CD4-positive, alpha-beta T cell treated with Interleukin-17A for 4 hours (primary cell): ENCODE measurements at places on chromosomes 13 and 19.
A peak's percentile ranks its signal among the peaks of the same experiment; 100 is the strongest.

DNA sequence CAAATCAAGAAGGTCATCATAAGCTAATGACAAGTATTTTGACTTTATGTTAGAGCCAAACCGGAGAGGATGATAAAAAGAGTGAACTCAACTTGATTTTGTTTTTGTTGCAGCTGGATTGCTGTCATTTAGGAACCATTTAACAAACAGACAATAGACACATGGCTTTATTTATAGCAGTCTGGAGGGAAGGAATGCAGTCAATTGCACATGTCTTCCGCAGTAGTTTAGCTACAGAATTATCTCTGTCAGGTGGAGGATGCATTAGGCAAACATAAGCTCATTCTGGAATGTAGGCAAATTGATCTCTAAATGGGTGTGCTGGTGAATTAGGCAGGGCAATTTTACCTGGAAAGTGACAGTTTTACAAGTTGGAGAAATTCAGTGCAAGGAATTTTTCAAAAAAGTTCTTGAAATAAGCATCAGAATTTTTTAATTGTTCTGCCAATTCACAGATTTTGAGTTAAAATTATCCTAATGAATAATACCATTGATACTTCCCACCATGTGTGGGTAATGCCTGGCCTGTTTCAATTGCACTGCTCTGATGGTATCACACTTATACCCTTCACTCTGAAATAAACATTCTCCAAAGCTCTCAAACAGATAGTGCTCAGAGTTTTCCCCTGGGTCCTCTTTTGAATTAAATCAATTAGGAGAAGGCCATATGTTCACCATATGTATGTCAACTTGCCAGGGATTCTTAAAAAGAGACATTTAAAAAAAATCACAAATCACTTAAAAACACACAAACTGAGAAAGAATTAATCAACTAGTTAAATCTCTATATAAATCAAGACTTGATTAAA is 318.3 kb downstream of the NDFIP2 start:
- no peak for DNase-seq

- DNase-seq: no peak
Measured at GRCh38 chr19:48969276-48970138, 4.4 kb downstream of the FTL start.

- peak; percentile 61 for DNase-seq
Measured at GRCh38 chr19:9808855-9809824, 9.7 kb downstream of the FBXL12 start.

DNA sequence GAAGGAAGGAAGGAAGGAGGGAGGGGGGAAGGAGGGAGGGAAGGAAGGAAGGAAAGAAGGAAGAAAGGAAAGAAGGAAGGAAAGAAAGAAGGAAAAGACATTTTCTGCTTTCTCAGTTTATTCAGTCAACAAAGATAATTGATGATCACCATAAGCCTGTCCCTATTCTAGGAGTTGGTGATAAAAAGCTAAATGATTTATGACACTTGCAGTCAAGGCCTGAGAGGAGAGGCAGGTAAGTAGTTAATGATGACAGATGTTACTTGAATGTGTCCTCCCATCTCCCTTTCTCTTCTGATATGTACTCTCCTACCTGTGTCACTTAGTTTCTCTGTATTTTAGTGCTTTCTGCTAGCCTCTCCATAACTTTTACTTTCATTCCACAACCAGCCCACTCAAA is 141.3 kb downstream of the SLITRK6 start:
- no peak for DNase-seq

DNA sequence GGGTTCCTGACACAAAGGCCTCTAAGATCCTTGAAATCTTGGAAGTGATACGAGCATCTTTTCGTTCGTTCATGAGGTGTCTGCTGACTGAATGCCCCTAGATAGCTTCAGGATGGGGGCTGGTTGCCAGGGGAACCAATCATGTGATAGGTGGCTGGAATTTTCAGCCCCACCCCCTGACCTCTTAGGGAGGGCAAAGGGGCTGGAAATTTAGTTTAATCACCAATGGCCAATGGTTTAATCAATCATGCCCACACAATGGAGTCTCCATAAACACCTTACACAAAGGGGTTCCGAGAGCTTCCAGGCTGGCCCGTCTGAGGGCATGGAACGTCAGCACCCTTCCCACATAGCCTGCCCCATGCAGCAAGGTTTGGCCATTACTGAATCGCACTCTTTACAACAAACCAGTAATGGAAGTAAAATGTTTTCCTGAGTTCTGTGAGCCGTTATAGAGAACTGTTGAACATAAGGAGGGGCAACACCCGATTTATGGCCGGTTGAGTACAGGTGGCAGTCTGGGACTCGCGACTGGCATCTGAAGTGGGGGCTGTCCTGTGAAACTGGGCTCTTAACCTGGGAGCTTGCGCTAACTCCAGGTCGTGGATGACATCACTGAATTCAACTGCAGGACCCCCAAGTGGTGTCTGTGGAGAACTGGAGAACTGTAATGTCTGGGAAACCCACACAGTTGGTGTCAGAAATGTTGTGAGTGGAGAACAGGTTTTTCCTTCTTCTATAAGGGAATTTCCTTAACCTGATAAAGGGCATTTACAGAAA is 25.6 kb downstream of the MLLT1 start:
- no peak for DNase-seq

GRCh38 chr13:85347251-85347650 is 452.0 kb downstream of the SLITRK6 start:
- no peak for DNase-seq

GRCh38 chr19:30667227-30667626 is 295.0 kb downstream of the ZNF536 start:
- DNase-seq: no peak
